MV-4-11 (cell line): ENCODE measurements at places on chromosomes 13 and 19.

DNA sequence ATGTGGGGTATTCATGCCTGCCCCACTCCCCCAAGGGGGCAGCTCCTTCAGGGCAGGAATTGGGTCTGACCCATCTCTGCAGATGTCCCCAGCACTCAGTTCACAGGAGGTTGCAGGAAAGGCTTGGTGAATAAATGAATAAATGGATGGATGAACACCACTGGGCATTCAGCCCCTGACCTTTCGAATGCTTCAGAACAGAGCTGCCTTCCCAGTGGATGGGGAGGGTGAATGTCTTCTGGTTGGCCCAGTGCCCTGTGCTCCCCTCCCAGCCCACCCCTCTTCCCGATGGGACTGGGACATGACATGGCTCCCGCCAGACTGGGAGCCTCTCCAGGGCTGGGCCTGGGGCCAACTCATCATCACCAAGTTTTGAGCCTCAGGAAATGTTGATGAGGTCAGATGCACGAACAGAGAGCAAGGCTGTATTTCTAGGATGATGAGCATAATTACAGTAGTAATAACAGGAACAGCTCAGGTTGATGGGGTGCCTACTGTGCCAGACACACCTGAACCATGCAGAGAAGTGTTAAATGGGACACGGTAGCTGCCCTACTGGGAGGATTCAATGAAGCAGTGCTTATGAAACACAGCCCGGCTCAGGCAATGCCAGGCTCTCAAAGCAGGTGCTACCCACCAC is 25.7 kb downstream of the VRK3 start:
- no peak for DNase-seq

DNA sequence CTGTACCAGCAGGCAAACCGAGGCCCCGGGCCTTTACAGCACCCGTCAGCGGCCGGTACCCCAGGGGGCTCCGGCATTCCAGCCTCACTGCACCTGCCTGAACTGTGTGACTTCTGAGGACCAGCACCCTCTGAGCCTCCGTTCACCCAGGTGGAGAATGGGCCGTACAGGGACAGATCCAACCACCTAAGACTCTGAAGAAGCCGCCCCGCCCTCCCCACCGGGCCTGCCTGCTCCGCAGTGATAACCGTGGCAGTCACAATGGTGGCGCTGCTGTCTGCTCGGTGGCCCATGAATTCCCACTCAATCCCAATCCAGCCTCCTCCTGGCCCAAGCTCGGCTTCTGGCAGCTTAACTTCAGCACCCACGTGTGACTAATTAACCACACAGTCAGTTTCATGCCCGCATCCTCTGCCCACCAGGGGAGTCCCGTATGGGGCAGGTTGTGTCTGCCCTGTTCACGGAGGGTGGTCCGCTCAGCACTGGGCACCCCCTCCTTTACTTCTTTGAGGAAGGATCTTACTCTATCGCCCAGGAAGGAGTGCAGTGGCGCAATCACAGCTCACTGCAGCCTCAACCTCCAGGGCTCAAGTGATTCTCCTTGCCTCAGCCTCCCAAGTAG is 3.4 kb downstream of the TCF3 start:
- peak; percentile 32 for DNase-seq

DNA sequence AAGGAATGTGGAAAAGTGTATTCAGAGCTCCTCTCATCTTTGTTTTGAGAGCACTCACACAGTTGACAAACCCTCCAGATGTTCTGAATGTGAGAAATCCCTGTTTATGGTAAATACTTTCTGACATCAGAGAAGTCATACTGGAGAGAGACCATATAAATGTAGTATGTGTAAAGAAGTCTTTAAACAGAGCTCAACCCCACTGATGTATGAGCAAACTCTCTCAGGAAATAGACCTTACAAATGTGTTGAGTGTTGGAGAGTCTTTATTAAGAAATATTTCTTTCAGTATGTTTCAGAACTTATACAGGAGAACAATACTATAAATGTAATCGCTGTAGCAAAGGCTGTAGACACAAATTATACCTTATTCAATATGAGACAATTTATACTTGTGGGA is 15.7 kb upstream of the ZNF329 start:
- DNase-seq, result no peak

DNA sequence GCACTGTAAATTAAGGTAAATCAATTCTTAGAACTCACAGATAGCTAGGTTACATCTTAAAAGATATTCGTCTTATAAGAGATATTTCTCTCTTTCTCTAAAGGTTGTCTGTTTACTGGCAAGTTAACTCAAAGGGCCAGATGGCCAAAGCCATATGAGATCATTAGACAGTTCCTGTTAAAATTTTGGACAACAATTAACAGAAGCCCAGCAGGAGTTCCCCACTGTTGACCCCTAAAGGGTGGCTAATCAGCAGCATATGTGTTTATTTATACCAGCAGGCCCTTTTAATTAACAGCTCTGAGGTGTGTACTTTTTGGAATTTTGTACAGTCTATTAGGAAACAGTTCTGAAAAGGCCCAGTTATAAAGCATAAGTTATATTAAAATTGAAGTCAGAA is 245.8 kb downstream of the LIG4 start:
- DNase-seq, result no peak

GRCh38 chr19:41205995-41206394 is 13.0 kb downstream of the CYP2S1 start:
- DNase-seq, result no peak

DNA sequence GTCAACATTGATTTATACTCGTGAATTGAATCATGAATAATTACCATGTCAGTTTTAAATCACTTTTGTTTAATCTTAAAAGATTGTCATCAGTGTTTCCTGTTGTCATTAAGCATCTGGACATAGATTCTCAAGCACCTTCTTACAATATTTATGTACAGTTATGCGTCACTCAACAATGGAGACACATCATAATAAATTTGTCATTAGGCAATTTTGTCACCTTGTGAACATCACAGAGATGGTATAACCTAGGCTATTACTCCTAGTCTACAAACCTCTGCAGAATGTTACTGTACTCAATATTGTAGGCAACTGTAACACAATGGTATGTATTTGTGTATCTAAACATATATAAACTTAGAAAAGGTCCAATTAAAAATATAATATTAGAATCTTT is 2130.9 kb upstream of the PCDH20 start:
- no peak for DNase-seq

- DNase-seq, result no peak
These were observed 43.2 kb downstream of the OR10H4 start for GRCh38 chr19:15992014-15992413.

DNA sequence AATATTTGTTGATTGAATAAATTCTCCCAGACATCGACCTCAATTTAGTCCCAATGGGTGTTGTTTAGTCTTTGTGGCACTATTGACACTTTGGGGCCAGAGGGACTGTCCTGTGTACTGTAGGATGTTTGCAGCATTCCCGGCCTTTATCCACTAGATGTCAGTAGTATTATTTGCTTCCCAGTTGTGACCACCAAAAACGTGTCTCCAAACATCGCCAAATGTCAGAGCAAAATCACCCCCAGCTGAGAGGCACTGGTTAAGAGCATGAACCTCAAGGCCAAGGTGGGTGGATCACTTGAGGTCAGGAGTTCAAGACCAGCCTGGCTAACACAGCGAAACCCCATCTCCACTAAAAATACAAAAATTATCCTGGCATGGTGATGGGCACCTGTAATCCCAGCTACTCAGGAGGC is 15.4 kb downstream of the NLRP12 start:
- peak; percentile 76 for DNase-seq

GRCh38 chr13:20512042-20512683 is 13.5 kb downstream of the CRYL1 start:
- DNase-seq, result no peak

- peak; percentile 48 for DNase-seq
These were observed 491.0 kb downstream of the FGF9 start for GRCh38 chr13:22161871-22162270.

DNA sequence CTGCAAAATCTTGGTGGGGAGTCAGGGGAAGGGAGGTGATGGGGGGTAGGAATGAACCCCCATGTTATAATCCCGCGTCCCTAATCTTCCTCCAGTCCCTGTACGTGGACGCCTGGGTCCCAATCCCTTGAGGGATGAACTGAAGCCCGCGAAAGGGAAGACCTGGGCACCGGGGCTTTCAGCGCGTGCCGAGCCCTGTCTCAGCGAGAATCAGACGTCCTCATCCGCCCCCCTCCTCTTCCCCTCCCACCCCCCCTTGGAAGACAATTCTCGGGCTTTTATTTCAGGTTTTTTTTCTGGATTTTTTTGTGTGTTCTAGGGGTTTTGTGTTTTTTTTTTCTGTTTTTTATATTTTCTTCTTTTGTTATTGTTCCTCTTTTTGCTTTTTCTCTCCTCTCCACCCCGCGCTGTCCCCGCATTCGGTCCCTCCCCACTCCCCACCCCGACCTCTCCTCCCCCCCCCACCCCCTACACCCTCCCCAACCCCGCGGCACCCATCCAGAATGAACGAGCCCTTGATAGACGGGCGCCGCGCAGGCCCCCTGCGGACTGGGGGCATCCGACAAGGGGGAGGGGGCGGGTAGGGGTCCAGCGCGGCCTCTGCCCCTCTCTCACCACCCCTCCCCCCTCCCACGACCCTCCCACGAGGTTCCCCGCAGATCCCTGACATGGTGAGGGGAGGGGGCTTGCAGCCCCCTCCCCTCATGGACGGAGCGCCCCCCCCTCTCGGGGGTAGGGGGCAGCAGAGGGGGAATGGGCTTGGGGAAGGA is 10.3 kb downstream of the C19orf81 start:
- DNase-seq, result no peak

DNA sequence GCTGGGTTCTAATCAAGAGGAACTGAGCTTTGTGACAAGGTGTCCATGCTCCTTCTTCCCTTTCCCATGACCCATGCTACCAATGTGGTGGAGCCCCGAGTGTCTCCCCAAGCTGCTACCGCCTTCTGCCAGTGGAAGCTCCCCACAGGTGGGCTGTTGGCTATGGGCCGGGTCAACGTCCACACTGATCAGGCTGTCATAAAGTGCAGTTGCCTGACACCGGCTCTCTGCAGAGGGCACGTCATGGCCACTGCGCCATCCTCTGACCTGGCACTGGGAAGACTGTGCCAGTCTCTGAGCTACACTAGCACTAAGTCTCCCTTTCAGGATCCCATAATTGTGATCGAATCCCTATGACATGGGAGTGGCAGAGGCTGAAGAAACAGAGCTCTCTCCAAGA is 192.3 kb downstream of the USP12 start:
- DNase-seq, result peak; percentile 9

GRCh38 chr19:32829345-32829896 is 40.1 kb downstream of the SLC7A9 start:
- no peak for DNase-seq

- DNase-seq, result no peak
These were observed 27.1 kb downstream of the STK24 start for GRCh38 chr13:98549728-98550317.

DNA sequence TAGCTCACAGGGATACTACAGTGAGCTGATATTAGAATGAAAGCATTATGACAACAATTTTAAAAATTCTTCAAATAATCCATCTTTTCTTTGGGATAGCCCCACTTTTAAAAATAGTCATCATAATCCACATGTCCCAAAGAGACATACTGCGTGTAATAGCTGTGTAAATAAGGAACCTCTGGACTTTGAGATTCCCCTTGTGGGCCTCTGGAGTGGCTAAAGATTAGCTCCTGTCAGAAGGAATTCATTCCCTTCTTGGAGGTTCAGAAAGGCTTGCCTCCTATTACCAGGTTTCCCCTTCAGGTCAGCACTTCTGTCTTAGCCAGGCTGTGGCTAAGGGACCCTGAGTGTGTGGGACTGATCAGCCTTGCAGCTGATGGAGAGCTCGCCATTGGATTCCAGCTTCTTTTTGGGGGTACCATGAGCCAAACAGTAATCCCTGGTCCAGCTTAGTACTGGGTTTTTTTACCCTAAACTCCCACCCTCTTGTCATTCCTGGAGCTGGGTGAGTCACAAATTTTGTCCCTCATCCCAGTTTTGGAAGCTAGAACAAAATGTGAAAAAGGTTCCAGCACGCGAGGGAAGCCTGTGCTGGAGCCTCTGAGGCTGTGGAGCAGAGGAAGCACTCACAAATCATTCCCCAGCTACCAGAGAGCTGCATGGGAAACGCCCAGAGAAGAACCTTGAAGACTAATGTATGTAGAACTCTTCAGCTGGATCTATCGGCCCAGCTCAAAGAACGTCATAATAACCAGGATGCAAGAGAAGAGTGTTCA is 96.7 kb downstream of the RNASEH2B start:
- DNase-seq, result no peak

- no peak for DNase-seq
These were observed 501.5 kb downstream of the DCT start for GRCh38 chr13:93977986-93978385.

GRCh38 chr13:51978796-51979556 is 32.3 kb downstream of the ATP7B start:
- no peak for DNase-seq

DNA sequence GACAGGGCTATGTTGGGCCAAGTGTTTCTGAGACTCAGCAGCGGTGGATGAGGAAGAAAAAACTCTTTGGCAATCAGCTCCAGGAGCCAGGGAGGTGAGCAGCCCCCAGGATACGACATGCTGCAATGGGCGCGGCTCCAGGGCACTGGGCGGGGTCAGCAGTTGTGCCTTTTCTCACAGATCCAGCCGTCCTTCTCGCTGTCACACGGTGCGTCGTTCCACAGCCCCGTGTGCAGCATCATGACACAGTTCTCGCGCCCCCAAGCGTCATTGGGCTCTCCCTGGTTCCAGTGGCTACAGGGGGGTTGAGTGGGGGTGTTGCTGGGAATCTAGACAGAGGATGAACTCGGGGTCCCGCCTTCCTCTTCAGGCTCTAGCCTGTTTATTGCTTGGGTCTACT is 2.7 kb downstream of the CLEC4G start:
- DNase-seq, result no peak

DNA sequence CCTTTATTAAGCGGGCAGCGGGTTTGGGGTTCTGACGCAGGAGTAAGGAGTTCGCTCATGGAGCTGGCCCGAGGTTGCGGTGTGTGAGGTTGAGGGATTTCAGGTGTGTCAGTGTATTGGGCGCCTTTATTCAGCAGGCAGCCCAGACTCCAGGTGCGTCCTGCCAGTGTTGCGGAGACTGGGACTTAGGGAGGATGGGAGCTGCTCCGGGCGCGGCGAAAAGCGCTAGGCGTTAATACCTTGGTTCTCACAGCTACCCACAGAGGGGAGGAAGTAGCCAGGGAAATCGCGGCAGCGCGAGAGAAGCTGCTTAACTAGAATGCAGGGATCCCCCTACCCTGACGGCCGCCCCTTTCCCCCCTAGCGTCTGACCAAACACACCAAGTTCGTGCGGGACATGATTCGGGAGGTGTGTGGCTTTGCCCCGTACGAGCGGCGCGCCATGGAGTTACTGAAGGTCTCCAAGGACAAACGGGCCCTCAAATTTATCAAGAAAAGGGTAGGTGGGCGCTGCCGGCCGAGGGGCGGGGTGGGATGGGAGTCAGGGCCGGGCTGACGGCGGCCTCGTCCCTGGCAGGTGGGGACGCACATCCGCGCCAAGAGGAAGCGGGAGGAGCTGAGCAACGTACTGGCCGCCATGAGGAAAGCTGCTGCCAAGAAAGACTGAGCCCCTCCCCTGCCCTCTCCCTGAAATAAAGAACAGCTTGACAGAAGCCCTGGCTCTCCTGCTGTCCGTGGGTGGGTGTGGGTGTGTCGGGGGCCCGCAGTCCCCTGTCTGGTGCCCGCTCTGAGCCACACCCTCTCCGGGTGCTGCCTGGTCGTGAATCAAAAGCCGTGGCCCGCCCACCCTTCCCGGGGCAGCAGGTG is 1.1 kb downstream of the RPL36 start:
- peak; percentile 33 for DNase-seq
